ENCODE measurements at places on chromosomes 16 and 17.

GRCh38 chr16:85017151-85017550 is 5.8 kb upstream of the ZDHHC7 start:
- no peak for DNase-seq

- DNase-seq: no peak
Observed at GRCh38 chr17:39027455-39028035, 60.3 kb upstream of the FBXO47 start.

- no peak for DNase-seq
Observed at GRCh38 chr17:65895969-65896368, 296.0 kb downstream of the CEP112 start.

DNA sequence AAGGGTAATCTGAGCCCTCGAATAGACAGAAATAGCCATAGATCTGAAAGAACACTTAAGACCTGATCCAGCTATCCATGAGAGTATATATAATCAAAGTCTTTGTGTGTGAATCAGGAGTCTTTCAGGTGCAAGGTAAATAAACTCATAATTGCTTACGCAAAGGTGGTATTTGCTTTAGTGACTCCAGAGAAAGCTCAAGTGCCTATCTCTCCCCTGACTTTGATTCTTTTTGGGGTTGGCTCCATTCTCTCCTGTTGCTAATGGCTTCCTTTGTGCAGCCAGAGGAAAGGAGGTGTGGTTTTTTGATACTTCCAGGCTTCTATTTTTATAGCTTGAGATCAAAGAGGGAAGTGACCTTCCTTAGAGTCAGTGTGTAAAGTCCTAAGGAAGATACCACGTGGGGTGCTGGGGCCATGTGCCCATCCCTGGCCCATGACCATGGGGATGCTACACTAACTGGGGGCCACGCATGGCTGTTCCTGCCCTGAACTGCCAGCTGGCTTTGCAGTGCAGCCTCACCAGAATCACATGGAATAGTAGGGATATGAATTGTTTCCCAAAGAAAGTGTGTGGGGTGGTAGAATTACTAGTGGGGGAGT is 45.8 kb downstream of the TENT4B start:
- DNase-seq: no peak

DNA sequence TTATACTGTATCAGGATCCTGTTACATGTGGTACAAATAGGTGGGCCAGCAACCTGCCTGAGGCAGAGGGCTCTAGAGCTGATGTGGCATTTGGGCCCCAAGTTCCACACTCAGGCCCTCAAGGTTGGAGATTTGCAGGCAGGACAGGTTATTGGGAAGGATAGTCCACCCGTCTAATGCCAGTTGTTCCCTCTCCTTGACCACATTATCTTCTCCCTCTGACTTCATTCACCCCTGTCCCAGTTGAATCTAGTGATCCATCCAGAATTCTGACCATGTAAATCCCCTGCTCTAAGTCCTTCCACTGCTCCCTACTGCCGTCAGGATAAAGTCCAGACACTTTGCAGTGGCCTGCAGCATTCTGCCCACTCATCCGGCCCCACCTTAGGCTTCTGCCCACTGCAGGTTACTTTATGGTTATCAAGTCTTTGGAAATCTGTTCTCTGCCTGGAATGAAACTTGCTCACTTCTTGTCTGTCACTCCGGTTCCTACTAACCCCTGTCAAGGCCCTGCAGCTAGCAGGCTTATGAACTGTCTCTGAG is 1.9 kb upstream of the NFATC3 start:
- no peak for DNase-seq

DNA sequence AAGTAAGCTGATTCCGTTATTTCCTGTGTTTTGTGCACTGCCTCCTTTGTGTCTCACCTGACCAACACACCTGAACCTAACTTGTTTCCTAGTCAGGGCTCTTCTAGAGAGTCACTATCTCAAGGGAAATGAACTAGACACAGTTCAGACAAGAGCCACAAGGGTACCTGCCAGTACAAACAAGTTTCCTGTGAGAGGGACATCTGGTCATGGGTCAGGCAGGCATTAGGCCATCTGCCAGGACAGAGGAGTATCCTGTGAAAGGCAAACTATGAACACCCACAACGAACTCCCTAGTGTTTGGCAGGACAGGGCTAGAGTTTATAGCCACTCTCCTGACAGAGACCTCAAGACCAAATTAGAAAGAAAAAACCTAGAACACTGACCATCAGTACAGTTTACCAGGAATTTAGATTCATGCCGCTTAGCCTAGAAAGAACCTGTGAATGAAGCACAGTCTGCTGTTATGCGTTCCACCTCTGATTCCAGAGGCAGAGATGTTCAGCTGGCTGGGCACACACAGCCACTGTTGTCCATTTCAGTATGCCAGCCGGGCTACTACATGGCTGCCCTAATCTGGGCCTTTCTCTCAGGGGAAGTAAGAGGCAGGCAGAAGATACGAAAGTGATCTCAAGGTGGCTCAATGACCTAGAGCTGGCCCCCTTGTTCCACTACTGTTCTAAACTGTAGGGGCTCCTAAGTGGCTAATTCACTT is 20.7 kb upstream of the GLG1 start:
- DNase-seq: no peak

DNA sequence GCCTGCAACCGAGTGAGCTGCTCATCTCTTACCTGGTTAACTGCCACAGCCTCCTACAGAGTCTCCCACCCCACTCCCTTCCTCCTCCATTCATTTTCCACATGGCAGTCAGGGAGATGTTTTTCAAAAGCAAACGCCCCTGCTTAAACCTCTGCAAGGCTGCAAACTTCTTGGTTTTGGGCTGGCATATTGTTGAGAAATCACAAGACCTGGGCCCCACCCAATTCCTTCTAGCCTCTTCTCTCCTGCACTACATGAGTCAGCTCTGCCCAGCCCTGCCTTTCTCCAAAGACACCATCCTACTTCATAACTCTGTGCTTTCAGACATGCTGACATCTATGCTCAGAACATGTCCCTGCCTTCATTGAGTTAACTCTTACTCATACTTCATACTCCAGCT is 136.1 kb downstream of the SPACA3 start:
- DNase-seq: no peak

DNA sequence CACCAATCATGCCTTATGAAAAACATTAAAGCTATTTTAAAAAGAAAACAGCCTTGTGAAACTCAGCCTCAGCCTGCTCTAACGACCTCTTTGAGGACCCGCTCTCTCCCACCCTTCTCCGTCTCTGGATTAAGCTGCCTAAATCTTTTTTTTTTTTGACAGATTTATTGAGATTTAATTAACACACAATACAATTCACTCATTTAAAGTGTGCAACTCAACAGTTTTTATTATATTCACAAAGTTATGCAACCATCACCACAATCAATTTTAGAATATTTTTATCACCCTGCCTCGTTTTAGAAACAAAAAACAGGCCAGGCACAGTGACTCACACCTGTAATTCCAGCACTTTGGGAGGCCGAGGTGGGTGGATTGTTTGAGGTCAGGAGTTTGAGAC is 8.4 kb downstream of the CDR2L start:
- DNase-seq: no peak

- no peak for DNase-seq
Observed at GRCh38 chr16:15041271-15042004, 14.4 kb downstream of the NTAN1 start.

GRCh38 chr16:50665128-50665878 is 15.8 kb downstream of the SNX20 start:
- DNase-seq: peak; percentile 78

- DNase-seq: no peak
Observed at GRCh38 chr17:65449495-65449894, 112.0 kb downstream of the AXIN2 start.
